Ovary (tissue), 10 donors: ENCODE measurements at places on chromosomes 3 and 15. TPM values are rescaled to one million over a fixed set of nuclear protein-coding genes. Genes with fewer than 3 reads are reported as not detected.
A peak's percentile ranks its signal among the peaks of the same experiment; 100 is the strongest.

Gene GASK1A
- total RNA-seq = 26.9 TPM

Gene NPAP1
- total RNA-seq = 0.36 TPM

Gene RTP4
- 2.7 TPM for total RNA-seq

Gene SPATA12
- not detected for total RNA-seq

Gene TLR9
- total RNA-seq = 0.22 TPM

Gene CFAP161
- total RNA-seq = 6.0 TPM

Gene STRIT1
- total RNA-seq = not detected

Gene SPRED1
- total RNA-seq = 21.9 TPM

Gene TMIE
- 0.50 TPM for total RNA-seq

Gene LACTB
- 8.1 TPM for total RNA-seq

Gene ITIH4
- 4.0 TPM for total RNA-seq

GRCh38 chr3:115766587-115767482 lies 143.5 kb downstream of the GAP43 start:
- H3K36me3 ChIP-seq = no peaks in the 10 kb centered on the region
- no peak for DNase-seq
- peaks cover 4% of the 10 kb centered on the region for H3K4me1 ChIP-seq

- DNase-seq = no peak
- H3K27me3 ChIP-seq = no peaks in the 10 kb centered on the region
- H3K4me1 ChIP-seq = no peaks in the 10 kb centered on the region
- no peak overlapping the region for H3K4me3 ChIP-seq
These were observed 50.9 kb upstream of the ATP2B2 start for GRCh38 chr3:10556312-10556711.

DNA sequence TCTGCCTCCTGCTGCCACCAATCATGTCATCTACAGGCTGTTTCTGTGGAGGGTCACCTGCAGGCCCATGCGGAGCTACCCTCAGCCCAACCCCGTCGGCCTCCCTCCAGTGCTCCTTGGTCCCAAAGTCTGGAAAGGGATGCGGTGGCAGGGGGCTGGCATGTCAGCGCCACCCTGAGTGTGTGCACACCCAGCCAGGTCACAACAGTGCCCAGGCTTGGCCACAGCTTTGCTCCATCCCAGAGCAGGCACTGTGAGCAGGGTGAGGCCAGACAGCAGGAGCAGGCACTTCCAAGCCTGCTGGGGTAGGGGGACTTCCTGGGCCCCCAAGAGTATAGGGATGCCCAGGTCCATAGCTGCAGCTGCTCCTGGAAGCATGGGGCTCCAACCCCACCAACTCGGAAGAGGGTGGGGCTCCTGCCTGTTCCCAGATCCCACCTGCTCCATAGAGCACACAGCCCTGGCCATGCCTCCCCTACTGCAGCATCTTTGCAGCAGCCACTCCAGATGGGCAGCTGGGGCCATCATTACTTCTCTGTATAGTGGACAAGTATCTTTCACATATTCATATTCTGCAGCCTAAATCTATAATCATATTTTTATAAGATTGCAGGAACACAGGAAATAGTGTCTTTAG lies 109.3 kb downstream of the CBLB start:
- no peaks in the 10 kb centered on the region for H3K27me3 ChIP-seq
- no peak for DNase-seq
- H3K4me1 ChIP-seq = no peaks in the 10 kb centered on the region
- no peaks in the 10 kb centered on the region for H3K36me3 ChIP-seq
- H3K4me3 ChIP-seq = no peak overlapping the region

DNA sequence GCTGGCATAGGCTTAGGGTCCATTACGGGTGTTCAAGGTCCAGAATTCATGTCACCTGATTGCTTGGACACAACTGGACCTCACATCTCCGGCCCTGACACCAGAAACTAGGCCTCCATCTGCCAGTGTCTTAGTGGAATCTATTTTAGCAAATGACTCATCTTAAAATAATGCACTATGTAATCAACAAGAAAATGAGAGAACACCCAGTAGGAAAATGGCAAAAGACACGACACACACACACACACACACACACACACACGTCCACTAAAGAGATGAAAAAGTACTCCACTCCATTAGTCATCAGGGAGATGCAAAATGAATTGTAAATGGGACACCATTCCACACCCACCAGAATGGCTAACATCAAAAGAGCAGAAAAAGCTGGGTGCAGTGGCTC lies 11.2 kb downstream of the APBA2 start:
- H3K4me1 ChIP-seq = no peaks in the 10 kb centered on the region
- DNase-seq = no peak
- no peaks in the 10 kb centered on the region for H3K27me3 ChIP-seq
- H3K36me3 ChIP-seq = no peaks in the 10 kb centered on the region

DNA sequence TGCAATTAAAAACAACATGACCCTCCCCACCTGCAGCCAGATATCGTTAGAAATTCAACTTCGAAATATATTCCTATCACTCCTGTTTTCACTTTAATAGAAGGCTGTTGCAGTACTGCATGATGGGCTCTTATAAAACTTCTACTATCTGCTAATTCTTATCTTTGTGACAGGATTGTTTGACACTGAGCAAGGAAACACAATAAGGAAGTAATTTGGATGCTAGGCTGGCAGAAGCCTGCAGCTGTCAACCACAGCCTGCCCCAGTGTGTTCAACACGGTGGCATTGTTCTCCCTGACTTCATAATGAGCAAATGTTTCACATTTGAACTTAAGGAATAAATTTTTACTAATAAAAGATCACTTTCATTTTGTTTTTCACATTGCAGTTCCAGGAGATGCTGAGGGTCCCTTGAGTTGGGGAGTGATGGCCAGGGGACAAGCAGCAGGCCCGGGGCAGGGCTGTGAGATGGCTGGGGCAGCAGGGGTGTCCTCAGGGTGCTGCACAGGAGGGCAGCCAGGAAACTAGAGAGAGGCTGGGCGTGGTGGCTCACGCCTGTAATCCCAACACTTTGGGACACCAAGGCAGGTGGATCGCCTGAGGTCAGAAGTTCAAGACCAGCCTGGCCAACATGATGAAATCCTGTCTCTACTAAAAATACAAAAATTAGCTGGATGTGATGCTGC lies 64.8 kb upstream of the SEC61A1 start:
- no peak for DNase-seq
- no peak overlapping the region for H3K27ac ChIP-seq
- H3K4me1 ChIP-seq = no peaks in the 10 kb centered on the region

DNA sequence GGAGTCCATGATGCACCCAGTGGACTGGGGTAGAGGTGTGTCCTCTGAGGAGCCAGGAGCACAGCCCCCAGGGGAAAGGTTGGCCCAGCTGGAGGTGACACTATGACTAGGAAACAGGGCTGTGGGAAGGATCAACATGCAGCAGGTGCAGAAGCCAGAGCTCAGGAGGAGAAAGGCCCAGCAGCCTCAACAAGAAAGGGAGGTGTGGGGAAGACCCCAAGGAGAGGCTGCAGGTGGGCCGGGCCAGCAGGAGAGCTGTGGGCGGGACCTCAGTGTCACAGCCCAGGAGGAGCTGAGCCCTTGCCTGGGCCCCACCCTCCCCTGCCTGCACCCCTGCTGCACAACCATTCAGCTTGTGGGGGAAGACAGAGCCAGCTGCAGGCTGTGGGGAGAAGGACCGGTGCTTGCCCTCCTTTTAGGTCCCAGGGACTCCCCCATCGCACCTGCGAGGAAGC lies 18.4 kb upstream of the KLF13 start:
- no peak overlapping the region for H3K27ac ChIP-seq
- no peaks in the 10 kb centered on the region for H3K4me1 ChIP-seq
- no peak for DNase-seq
- H3K4me3 ChIP-seq = no peak overlapping the region
- no peaks in the 10 kb centered on the region for H3K27me3 ChIP-seq

DNA sequence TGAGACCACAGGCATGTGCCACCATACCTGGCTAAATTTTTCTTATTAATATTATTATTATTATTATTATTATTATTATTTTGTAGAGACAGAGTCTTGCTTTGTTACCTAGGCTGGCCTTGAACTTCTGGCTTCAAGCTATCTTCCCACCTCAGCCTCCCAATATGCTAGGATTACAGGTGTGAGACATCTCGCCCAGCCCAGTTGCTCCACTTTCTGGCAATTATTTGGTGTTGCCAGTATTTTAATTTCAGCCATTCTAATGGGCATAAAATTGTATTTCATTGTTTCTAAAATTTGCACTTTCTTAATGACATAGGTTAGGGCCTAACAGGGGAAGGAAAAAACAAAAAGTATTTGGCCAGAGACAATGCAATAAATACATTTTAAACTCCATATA lies 1217.6 kb upstream of the ALCAM start:
- peaks cover 2% of the 10 kb centered on the region for H3K36me3 ChIP-seq
- H3K27me3 ChIP-seq = no peaks in the 10 kb centered on the region
- H3K27ac ChIP-seq = no peak overlapping the region
- DNase-seq = no peak
- H3K4me3 ChIP-seq = no peak overlapping the region

GRCh38 chr15:56978898-56979662 lies 60.6 kb downstream of the TCF12 start:
- H3K36me3 ChIP-seq = no peaks in the 10 kb centered on the region
- no peak for DNase-seq
- H3K27me3 ChIP-seq = no peaks in the 10 kb centered on the region
- H3K4me1 ChIP-seq = peaks cover 9% of the 10 kb centered on the region

DNA sequence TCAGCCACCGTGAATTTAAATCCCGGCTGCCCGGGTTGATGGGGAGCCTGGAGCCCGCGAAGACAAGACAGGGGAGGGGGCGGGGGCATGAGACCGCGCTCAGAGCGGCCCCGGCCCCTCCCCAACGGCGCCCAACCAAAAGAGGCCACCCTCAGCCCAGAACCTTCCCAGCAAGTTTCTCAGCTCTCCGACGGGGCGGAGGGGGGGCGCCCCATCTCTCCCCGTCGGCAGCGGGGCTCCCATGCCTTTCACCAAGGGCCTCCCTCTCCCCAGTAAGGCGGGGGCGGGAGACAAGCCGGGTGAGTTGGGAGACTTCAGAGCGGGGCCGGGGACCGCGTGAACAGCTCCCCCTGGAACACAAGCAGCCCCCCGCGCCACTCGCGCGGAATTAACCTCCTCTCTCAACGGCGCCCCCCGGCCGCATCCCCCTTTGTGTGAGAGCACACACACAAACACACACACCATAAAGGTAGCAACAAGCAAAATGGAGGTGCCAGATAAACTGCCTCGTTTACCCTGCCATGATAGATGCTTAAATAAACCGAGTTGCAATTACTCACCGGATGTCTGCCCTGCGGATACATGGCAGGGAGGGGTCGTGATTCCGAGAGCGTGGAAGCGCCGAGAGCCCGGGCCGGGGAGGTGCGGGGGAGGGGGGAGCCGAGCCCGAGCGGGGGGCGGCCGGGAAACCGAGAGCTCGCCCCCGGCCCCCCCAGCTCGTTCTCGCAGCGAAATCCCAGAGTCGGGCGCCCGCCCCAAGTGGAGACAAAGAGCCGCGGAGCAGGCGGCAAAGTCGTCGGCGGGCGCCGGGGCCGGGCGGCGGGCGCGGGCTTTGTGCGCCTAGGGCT lies 1.3 kb downstream of the TLE3 start:
- peak; percentile 73 for DNase-seq
- H3K4me1 ChIP-seq = peaks cover 30% of the 10 kb centered on the region
- no peaks in the 10 kb centered on the region for H3K27me3 ChIP-seq
- peak overlapping the region; percentile 70 for H3K27ac ChIP-seq
- no peaks in the 10 kb centered on the region for H3K36me3 ChIP-seq

DNA sequence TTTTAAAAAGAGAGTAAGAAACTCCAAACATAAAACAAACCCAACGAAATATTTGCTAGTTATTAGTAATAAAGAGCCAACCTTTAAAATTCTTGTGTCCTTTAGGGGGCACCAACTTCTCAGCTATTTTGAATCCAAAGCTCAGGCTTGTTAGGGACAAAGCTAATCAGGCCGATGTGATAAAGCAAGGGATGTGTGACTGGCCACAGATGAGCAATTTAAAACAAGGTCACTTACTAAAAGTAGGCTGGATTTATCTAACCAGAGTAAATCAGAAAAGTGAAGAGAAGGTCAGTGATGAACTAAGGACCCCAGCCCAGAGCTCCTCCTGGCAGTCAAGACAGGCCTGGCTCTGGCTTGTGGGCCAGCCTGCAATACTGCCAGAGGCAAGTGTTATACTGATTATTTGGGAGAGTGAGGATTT lies 108.5 kb downstream of the CYP19A1 start:
- no peaks in the 10 kb centered on the region for H3K27me3 ChIP-seq
- H3K27ac ChIP-seq = no peak overlapping the region
- H3K4me3 ChIP-seq = no peak overlapping the region
- H3K36me3 ChIP-seq = no peaks in the 10 kb centered on the region
- DNase-seq = no peak

DNA sequence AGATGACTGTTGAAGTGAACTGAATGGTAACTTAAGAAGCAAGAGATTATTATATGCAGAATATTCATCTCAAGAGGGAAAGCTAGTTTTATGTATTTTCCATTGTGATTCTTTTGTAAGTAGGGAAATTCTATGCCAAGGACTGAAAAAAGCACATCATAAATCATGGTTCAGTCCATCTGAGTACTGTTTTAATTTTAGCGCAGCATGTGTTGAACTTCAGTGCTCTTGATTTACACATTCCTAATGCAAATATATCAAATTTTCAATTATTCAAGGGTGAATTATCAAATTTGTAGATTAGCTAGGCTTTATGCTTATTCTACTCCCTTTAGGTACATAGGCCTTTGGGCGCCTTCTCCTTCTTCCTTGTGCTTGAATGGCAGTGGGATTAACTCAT lies 50.3 kb upstream of the TCF12 start:
- no peak overlapping the region for H3K4me3 ChIP-seq
- no peaks in the 10 kb centered on the region for H3K36me3 ChIP-seq
- H3K4me1 ChIP-seq = peaks cover 3% of the 10 kb centered on the region
- no peaks in the 10 kb centered on the region for H3K27me3 ChIP-seq
- H3K27ac ChIP-seq = no peak overlapping the region
- DNase-seq = no peak

DNA sequence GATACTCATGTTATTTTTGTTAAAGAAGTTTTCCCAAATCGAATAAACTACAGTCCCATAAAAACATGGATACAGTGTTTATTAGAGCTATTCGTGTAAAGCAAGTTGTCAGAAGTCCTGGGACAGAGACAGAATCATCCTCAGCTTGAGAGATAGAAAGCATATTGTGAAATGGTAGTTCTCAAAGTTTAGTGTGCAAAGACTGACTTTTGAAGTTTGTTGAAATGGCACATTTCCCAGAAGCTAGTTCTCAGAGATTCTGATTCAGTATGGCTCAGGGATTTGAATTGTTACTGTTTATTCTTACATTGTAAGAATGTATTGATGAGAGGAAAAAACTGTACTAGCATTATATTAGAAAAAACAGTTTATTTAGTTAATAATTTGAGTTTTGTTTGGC lies 22.1 kb downstream of the GABRR3 start:
- H3K27me3 ChIP-seq = no peaks in the 10 kb centered on the region
- H3K4me1 ChIP-seq = peaks cover 1% of the 10 kb centered on the region
- H3K4me3 ChIP-seq = no peak overlapping the region
- no peaks in the 10 kb centered on the region for H3K36me3 ChIP-seq
- H3K27ac ChIP-seq = no peak overlapping the region

DNA sequence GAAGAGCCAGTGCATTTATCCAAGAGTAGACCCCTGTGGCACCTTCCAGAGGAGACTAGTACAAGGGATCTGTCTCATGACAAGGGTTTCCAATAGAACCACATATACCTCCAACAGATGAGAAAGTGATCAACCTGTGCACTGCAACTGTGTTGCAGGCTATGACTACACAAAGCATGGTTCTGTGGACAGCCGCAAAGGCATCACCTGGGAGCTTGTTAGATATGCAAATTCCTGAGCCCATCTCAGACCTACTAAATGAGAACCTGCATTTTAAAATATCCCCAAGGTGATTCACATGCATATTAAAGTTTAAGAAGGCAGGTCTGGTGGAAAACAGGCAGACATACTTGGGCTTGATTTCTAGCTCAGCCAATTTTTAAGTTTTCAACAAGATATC lies 368.7 kb downstream of the FOXP1 start:
- H3K4me3 ChIP-seq = no peak overlapping the region
- H3K36me3 ChIP-seq = no peaks in the 10 kb centered on the region
- no peak overlapping the region for H3K27ac ChIP-seq
- DNase-seq = no peak
- peaks cover 7% of the 10 kb centered on the region for H3K4me1 ChIP-seq
